ENCODE measurements at places on chromosomes 7 and 10. TPM values are rescaled to one million over a fixed set of nuclear protein-coding genes. Genes with fewer than 3 reads are reported as not detected.
A peak's percentile ranks its signal among the peaks of the same experiment; 100 is the strongest.

The LOXL4 gene
- total RNA-seq: 3.3 TPM

DNA sequence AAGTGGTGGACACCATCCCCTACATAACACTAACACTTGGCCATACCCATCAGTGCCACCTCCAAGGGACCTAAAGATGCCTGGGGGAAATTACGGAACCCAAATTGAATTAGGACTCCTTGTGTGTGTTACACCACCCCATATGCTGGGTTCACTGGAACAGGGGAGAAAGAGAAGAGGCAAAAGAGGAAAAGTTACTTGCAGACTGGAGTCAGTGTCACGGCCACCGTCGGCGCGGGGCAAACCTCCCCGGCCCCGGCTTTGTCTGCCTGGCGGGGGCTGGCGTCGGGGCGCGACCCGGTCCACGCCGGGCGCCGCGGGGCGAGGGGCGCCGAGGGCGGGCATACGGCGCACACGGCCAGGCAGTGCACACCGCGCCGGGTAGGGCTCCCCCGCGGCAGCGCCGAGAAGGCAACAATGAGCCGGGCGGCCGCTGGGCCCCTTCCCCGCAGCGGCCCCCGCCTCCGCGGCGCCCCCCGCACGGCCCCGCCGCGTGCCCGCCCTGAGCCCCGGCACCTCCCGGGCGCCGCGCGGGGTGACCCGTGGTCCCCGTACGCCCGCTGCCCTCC lies 171.1 kb downstream of the FAM107B start:
- DNase-seq: peak; percentile 32

- DNase-seq: no peak
These were observed 361.6 kb upstream of the SHH start for GRCh38 chr7:156173748-156174353.

GRCh38 chr7:119974972-119975371 lies 298.0 kb upstream of the KCND2 start:
- DNase-seq: no peak

The TMEM176B gene
- 39.2 TPM for total RNA-seq

DNA sequence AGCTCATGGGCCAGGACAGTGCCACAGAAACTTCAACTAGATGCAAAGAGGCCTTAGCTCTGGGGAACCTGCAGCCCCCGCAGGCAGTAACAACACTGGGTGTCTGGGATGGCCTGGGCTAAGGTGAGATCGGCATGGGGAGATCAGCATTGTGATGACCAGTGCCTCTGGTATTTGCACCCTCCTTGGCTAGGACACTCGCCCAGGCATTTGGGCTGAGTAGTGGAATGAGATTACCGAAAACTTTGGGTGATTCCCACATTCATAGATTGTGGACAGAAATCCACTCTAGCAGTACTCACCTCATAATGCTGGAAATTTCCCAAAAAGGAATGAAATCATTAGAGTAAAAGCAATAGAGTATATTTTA lies 70.6 kb upstream of the ZMIZ2 start:
- DNase-seq: no peak

- DNase-seq: peak; percentile 86
These were observed 70.2 kb downstream of the PRTFDC1 start for GRCh38 chr10:24882047-24882698.

The NOBOX gene
- total RNA-seq: not detected

The UCMA gene
- total RNA-seq: 0.91 TPM

DNA sequence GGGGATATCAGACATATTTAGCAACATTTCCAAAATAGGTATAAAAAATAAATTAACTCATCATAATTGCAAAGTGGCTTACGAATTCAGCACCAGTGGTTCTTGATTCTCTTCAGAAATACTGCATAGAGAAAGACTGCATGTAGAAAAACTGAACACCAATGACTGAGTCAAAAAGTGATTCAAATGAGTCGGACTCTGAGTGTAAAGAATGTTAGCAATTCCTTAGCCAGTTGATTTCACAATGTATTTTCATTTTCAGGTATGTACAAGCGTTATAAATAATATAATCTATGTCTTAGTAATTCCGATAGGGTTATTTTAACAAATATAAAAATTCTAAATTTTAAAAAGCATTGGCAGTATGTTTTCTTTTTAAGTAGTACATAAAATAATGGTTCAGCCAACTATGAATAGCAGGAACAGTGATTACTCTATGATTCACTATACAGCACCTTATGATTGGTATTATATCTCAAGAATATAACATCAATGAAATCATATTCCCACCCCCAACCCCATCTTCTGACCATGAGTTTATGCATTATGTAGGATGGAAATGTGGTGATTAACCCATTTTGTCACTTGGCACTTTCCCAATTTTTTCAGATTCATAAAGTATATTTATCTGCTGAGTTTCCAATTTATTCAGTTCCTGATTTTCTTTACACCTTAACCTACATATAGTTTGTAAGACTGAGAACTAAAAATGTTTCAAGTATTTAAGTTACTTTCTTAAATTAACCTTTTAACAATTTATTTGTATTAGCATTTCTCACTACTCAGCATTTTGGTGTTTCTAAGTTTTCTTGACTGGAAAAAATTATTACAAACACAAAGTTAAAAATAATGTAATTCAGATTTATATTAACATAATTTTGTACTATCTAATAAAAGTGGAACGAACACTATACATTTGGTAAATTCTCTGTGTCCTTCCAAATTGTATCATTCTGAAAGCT lies 33.9 kb downstream of the DNAJC1 start:
- no peak for DNase-seq

The PWWP2B gene
- total RNA-seq: 33.4 TPM

- DNase-seq: peak; percentile 46
These were observed 41.1 kb downstream of the ABRAXAS2 start for GRCh38 chr10:124842721-124843120.

GRCh38 chr10:78559661-78560340 lies 509.0 kb upstream of the ZMIZ1 start:
- DNase-seq: no peak

The DYNC1I1 gene
- total RNA-seq: 2.1 TPM

The TEX47 gene
- not detected for total RNA-seq

DNA sequence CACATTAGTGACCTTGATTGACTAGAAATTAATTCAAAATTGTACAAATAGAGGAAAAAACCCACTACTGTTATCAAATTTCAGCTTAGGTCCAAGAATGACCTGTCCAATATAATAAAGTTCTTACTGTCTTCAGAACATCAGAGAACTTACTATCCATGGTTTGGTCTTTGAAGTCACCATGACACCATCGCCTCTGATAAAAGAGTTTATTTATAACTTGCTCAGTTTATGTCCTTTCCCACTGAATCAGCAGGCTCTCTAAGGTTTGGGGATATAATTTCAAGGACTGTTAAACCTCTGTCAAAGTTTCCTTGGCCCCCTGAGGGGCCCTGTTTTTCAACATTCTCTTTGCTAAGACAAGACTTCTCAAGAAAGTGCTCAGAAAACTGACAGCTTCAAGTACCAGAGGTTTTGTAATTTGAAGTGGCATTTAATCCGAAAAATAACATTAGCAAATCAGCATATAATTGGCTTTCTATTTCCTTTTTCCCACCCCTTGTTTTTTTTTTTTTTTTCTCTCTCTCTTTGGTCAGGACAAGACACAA lies 191.7 kb upstream of the FERD3L start:
- DNase-seq: no peak

The ANXA8L1 gene
- 12.0 TPM for total RNA-seq

DNA sequence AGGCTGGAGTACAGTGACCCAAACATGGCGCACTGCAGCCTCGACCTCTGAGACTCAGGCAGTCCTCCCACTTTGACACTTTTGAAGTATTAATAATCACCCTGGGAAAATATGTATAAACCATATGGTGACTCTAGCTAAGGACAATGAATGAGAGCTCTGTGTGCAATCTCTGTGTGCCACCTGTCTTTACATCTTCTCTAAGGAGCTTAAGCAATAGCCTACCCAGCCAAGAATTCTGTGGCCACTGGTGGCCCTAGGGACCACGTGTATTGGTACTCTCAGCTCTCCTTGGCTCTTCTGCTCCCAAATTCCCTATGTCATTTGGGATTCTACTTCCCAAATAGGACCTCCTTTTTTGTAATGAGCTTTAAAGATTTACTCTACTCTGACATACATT lies 23.7 kb downstream of the FGF8 start:
- no peak for DNase-seq

Data from lung (tissue), 17 donors.